Memory B cell (primary cell): ENCODE measurements at places on chromosomes 4 and X.

- H3K4me3 ChIP-seq = no peak overlapping the region
- no peak overlapping the region for H3K27ac ChIP-seq
- H3K27me3 ChIP-seq = no peaks in the 10 kb centered on the region
- DNase-seq = no peak
- peaks cover 2% of the 10 kb centered on the region for H3K36me3 ChIP-seq
- peaks cover 8% of the 10 kb centered on the region for H3K4me1 ChIP-seq
These were observed 36.5 kb upstream of the GLRA3 start for GRCh38 chr4:174865418-174865985.

GRCh38 chrX:37796805-37797204, 16.9 kb downstream of the CYBB start:
- no peaks in the 10 kb centered on the region for H3K27me3 ChIP-seq
- H3K27ac ChIP-seq = peak overlapping the region; percentile 55
- H3K4me3 ChIP-seq = peak overlapping the region; percentile 14
- H3K36me3 ChIP-seq = peaks cover 20% of the 10 kb centered on the region

GRCh38 chr4:34633241-34633640, 1611.1 kb downstream of the ARAP2 start:
- no peaks in the 10 kb centered on the region for H3K36me3 ChIP-seq
- H3K27ac ChIP-seq = no peak overlapping the region
- no peak for DNase-seq
- H3K4me1 ChIP-seq = no peaks in the 10 kb centered on the region
- H3K27me3 ChIP-seq = no peaks in the 10 kb centered on the region

GRCh38 chr4:41122775-41123174, 91.6 kb downstream of the APBB2 start:
- no peaks in the 10 kb centered on the region for H3K4me1 ChIP-seq
- H3K27ac ChIP-seq = no peak overlapping the region
- no peaks in the 10 kb centered on the region for H3K36me3 ChIP-seq
- H3K27me3 ChIP-seq = no peaks in the 10 kb centered on the region

DNA sequence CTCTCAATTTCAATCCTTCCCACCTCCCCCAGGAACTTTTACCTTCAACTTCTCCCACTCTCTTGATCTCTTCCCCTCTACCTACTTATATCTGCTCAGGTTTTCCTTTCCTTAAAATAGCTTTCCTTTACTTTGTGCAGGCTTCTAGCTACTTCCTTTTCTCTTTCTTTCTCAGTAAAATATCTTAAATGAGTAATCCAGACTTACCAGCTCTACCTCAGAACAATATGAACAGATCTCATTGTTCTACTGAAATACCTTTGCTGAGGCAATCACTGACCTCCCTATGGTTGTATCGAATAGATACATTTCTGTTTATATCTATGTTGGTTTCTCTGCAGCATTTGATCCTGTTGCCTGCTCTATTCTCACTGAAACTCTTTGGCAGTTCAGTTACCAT, 86.7 kb upstream of the WDR44 start:
- no peak for DNase-seq
- no peaks in the 10 kb centered on the region for H3K4me1 ChIP-seq
- no peak overlapping the region for H3K4me3 ChIP-seq
- H3K36me3 ChIP-seq = no peaks in the 10 kb centered on the region
- H3K27me3 ChIP-seq = peaks cover 9% of the 10 kb centered on the region
- no peak overlapping the region for H3K27ac ChIP-seq

DNA sequence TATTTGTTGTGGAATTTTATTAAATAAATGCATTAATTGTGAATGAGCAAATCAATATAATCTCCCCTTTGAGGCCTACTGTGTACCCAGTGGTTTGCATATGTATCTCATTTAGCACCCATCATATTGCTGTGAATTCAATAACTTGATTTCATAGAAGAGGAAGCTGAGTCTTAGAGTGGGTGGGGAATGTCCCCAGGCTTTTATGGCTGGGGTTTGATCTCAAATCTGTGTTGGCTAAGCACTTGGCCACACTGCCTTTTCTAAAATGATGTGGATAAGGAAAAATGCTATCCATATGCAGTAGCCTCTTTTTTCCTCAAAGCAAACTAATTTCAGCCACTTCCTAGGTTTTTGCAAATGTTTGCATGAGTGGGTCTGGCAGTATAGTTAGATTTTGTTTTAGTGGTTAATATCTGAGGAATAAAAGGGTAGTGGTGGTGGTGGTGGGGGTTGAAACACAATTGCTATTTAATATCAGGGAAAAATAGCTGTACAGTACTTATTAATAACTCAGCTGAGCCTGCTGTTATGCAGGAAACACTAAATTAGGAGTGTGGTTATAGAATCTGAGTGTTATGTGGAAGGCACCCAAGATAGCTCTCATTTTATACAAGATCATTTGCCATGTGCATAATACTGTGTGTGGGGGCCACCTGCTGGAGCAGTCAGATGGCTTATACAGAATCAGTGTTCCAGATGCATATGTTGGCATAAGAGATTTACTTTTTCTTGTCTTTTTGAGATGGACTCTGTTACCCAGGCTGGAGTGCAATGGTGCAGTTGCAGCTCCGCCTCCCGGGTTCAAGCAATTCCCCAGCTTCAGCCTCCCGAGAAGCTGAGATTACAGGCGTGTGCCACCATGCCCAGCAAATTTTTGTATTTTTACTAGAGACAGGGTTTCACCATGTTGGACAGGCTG, 108.0 kb downstream of the TMEM131L start:
- peaks cover 55% of the 10 kb centered on the region for H3K4me1 ChIP-seq
- no peaks in the 10 kb centered on the region for H3K27me3 ChIP-seq
- no peak for DNase-seq

DNA sequence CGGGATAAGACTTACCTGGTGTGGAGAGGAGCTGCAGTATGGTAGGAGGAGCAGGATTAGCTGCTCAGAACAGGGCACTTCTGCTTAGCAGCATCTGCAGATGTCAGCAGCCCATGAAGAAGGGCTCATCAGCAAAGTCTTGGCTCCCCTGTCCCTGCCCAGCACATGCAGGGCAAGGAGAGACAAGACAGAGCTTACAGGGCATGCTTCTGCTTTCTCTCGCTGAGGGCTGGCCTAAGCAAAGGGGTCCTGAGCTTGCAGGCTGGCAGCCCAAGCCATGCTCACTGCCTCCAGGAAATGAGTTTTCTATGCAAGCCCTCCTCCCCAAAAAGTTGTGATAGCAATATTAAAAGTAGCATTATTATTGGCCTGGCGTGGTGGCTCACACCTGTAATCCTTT, 39.5 kb upstream of the TAPT1 start:
- H3K27ac ChIP-seq = no peak overlapping the region
- no peaks in the 10 kb centered on the region for H3K36me3 ChIP-seq
- DNase-seq = no peak
- H3K27me3 ChIP-seq = no peaks in the 10 kb centered on the region
- no peak overlapping the region for H3K4me3 ChIP-seq

GRCh38 chrX:13253223-13253622, 66.6 kb downstream of the ATXN3L start:
- no peaks in the 10 kb centered on the region for H3K27me3 ChIP-seq
- H3K4me3 ChIP-seq = peak overlapping the region; percentile 63
- no peak for DNase-seq
- H3K27ac ChIP-seq = peak overlapping the region; percentile 71

GRCh38 chr4:151117371-151117962, 18.0 kb downstream of the RPS3A start:
- H3K27ac ChIP-seq = no peak overlapping the region
- H3K27me3 ChIP-seq = no peaks in the 10 kb centered on the region
- no peaks in the 10 kb centered on the region for H3K36me3 ChIP-seq
- H3K4me1 ChIP-seq = peaks cover 4% of the 10 kb centered on the region
- H3K4me3 ChIP-seq = no peak overlapping the region
- DNase-seq = peak; percentile 47

DNA sequence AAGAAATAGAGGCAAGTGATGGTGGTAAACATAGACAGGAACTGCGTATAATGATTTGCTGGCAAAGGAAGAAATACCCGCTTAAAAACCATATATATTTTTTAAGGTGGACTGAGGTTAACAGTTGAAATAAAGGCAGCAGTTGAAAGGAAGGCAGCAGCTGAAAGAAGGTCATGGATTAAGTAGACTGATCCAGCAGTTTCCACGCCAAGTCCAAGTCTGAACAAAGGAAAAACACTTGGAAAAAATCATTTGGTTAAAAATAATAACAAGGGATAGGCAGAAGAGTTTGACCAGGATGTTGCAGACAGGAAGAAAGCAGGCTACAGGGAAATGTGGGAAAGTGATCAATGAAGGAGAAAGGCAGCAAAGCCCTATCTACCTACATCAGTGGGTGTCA, 93.6 kb downstream of the AMELX start:
- H3K27ac ChIP-seq = peak overlapping the region; percentile 87
- H3K27me3 ChIP-seq = no peaks in the 10 kb centered on the region
- no peaks in the 10 kb centered on the region for H3K36me3 ChIP-seq
- DNase-seq = no peak
- H3K4me1 ChIP-seq = peaks cover 4% of the 10 kb centered on the region
- H3K4me3 ChIP-seq = peak overlapping the region; percentile 60

DNA sequence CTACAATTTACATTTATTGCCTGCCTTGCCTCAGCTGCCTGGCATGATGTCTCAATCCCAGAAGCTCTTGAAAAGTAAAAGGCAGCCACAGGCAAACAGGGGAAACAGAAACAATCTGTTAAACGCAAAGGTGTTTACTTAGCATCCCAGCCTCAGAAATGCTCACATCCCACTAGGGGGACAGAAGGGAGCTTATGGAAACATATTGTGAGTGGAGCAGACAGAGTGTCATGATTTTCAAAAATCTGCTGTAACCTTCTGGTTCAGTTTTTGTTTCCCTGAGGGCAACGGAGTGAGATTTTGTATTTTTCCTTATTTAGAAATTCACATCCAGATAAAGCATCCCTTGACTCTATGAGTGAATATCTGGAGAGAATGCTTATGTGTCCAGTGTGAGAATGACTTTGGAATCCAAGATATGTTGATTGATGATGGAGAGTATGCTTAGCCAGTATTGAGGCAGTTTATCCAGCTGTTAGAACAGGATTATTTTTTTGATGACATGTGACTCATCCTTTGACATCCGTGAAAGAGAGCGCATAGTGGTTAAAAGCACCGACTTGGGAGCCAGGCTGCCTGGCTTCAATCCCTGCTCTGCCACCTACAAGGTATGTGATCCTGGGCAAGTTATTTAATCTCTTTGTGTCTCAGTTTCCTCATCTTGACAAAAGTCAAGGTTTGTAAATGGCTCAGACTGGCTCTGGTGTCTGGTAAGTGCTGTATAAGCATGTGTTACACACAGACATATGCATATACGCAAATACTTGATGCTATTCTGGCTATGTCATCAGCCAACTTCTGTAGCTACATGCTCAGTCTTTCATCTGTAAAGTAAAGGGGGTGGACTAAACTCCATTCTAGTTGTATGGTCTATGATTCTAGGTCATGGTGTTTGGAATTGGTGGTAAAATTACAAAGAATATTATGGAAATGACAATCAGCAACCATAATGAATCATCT, 381.2 kb downstream of the RAPGEF2 start:
- peaks cover 1% of the 10 kb centered on the region for H3K36me3 ChIP-seq
- H3K27ac ChIP-seq = no peak overlapping the region
- H3K27me3 ChIP-seq = peaks cover 3% of the 10 kb centered on the region
- DNase-seq = no peak

GRCh38 chrX:123833387-123833786, 26.5 kb upstream of the XIAP start:
- H3K4me3 ChIP-seq = no peak overlapping the region
- H3K27ac ChIP-seq = no peak overlapping the region
- peak; percentile 49 for DNase-seq
- peaks cover 6% of the 10 kb centered on the region for H3K4me1 ChIP-seq
- H3K36me3 ChIP-seq = no peaks in the 10 kb centered on the region

GRCh38 chrX:12950851-12951594, 23.9 kb upstream of the TMSB4X start:
- peak; percentile 51 for DNase-seq
- H3K36me3 ChIP-seq = no peaks in the 10 kb centered on the region
- peak overlapping the region; percentile 97 for H3K27ac ChIP-seq
- no peaks in the 10 kb centered on the region for H3K27me3 ChIP-seq
- H3K4me1 ChIP-seq = peaks cover 27% of the 10 kb centered on the region
- H3K4me3 ChIP-seq = peak overlapping the region; percentile 82

DNA sequence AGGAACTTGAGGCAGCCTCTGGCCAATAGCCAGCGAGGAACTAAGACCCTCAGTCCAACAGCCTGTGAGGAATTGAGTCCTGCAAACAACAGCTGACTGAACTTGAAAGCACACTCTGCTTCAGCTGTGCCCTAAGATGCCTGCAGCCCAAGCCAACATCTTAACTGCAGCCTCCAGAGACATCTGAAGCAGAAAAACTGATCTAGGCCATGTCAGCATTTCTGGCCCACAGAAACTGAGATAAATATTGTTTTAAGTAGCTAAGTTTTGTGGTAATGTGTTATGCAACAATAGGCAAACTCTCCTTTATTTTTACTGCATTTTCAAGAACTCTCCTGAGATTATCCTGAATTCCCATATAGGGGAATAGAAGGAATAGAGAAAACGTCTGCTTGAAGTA, 24.4 kb upstream of the PIGA start:
- H3K36me3 ChIP-seq = no peaks in the 10 kb centered on the region
- no peak overlapping the region for H3K27ac ChIP-seq
- H3K4me1 ChIP-seq = no peaks in the 10 kb centered on the region

DNA sequence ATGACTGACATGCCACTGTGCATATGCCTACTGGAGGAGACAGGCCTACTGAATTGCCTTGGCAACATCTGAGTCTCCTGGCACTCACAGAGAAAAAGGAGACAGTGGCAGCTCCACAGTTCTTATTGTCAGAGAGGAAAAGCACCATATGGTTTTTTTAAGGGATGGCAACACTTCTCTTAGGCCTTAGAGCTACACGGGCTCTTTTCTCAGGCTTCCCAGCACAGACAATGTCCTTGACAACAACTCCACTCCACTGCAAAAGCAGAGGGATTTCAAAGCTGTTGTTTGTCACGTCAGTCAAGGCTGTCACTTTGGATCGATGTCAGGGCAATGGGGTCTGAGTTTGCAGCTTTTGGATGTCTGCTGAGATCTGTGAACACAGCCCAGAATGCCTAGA, 4.7 kb upstream of the CLCN4 start:
- peaks cover 8% of the 10 kb centered on the region for H3K4me1 ChIP-seq
- no peak for DNase-seq
- no peaks in the 10 kb centered on the region for H3K27me3 ChIP-seq
- H3K27ac ChIP-seq = no peak overlapping the region

DNA sequence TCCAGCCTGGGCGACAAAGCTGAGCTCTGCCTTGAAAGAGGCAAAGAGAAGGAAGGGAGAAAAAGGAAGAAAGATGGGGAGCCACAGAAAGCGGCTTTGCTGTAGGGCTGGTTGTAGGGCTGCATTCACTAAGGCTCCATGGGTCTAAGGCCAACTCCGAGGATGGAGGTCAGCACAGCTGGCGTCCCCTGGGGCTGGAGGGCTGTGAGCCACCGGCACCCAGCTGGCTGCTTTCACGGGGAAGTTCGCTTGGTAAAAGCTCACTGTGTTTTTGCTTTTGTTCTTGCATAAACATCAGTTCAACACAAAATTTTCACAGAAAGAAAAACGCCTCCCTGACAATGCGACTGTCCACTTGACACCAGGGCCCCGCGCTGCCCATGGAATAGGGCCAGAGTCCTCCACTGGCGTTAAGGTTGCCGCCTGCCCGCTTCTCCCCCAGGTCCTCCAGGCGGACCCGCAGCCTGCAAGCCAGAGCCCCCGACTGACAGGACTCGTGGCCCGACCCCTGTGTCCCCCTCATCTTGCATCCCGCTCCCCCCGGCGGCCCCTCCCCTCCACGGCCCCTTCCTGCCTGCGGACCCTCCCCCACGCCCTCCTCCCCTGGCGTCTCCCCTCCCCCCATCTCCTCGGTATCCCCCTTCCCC, 1.1 kb downstream of the RNF212 start:
- no peaks in the 10 kb centered on the region for H3K36me3 ChIP-seq
- H3K27me3 ChIP-seq = peaks cover 21% of the 10 kb centered on the region
- H3K27ac ChIP-seq = no peak overlapping the region
- DNase-seq = no peak
- no peak overlapping the region for H3K4me3 ChIP-seq
- peaks cover 2% of the 10 kb centered on the region for H3K4me1 ChIP-seq
